NCI-H1436 (cell line): ENCODE measurements at places on chromosomes 1 and 21.

- no peak for DNase-seq
Measured at GRCh38 chr1:80769208-80769750, 1031.5 kb upstream of the ADGRL2 start.

GRCh38 chr1:60196026-60196425 lies 122.5 kb upstream of the C1orf87 start:
- DNase-seq: no peak

DNA sequence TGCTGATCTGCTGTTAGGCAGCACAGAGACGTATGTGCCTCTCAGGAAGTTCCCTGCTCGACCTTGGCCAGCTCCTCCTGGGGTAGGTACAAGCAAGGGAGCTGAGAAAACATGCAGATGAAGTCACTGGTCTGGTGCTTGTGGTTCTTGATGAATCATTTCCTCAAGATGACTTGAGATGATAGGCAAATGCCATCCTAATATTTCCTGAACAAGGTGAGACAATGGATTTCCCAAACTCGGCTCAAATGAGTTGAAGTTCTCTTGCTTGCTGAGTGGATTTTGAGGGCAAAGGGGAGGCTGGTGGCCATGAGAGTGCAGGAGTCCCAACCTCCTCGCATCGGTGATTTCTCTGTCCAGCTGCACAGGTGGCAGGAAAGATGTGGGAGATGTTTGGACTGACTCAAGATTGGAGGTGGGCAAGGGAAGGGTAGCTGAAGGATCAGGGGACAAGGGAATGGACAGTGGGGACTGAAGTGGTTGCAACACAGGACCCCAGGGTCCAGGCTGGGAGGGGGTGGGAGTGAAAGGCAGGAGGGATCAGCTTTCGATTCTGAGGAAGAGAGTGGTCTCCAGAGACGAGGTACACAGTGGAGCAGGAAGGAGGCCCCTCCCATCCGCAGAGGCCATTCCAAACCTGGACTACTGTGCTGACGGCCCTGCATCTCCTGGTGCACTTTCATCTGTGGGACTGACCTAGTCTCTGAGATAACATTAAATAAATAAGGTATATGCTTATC lies 63.9 kb downstream of the CAPN2 start:
- DNase-seq: no peak

- DNase-seq: no peak
Measured at GRCh38 chr1:90044346-90044745, 49.4 kb downstream of the ZNF326 start.

DNA sequence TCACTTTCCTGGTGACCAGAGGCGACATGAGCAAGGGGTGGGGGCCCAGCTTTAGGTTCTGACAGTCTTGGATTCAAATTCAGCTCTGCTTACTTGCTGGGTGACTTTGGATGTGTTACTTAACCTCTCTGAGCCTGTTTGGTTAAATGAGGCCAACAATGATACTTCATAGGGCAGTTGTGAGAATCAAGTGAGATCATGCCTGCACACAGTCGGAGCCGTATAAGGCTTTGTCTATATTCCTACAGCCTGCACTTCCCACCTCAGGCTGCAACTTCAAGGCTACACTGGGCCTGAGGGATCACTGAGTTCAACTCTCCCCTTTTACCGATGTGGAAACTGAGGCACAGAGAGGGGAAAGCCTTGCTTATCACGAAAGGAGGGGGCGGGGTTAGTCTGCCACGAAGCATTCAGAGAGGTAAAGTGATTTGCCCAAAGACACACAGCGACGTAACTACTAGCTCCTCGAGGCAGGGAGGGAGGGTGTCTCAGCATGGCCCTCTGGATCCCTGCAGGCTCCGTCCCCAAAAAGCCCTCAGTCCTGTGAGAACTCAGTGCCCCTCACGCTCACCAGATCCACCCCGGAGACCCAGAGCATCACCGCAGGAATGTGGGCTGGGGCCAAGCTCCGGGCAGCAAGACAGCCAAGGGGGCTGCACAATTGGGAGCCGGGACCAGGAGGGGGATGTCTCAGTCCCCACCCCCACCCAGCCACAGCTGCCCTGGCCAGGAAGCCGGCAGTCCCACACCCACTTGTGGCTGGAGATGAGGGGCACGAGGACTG lies 25.0 kb downstream of the SDC3 start:
- no peak for DNase-seq

DNA sequence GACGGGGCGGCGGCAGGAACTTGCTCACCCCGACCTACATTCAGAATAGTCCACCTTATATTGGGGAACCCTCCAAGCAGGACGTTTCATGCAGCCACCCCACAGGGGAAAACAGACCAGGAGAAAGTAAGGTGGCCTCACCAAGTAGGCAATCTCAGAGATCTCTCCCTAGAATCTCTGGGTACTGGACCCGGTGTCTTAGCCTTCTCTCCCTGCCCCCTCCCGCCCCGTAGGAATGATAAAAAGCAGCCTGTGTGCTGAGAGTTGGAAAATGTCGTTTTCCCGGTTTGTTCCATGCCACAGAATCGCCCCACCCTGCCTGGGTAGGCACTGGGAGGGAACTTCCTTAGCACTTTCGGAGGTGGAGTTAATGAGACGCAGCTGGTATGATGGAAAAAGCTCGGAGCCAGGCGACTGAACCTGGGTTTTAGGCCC lies 789 bp upstream of the PTPN14 start:
- no peak for DNase-seq

- no peak for DNase-seq
Measured at GRCh38 chr1:107135463-107135862, 5.4 kb upstream of the NTNG1 start.
